Fibroblast of skin of right biceps (primary cell): ENCODE measurements at places on chromosomes 4 and X.

- DNase-seq, result no peak
These were observed 87.6 kb upstream of the NDST4 start for GRCh38 chr4:115201042-115201330.

DNA sequence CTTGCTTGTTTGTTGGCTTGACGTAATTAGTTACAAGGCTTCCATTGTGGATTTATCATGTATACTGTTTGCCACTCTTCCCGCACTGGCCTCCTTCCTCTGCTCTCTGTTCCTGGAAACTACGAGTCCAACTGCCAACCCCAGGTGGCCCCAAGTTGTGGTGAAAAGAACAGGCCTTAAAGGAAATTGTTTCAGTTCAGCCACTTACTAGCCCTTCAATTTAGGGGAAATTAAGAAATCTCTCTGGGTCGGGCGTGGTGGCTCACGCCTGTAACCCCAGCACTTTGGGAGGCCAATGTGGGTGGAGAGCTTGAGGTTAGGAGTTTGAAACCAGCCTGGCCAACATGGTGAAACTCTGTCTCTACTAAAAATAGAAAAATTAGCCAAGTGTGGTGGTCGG is 28.0 kb downstream of the RBM47 start:
- DNase-seq, result no peak

- no peak for DNase-seq
These were observed 33.7 kb downstream of the PIGG start for GRCh38 chr4:532588-533317.

- peak; percentile 21 for DNase-seq
These were observed 141.5 kb downstream of the RPS6KA6 start for GRCh38 chrX:84046403-84046984.

DNA sequence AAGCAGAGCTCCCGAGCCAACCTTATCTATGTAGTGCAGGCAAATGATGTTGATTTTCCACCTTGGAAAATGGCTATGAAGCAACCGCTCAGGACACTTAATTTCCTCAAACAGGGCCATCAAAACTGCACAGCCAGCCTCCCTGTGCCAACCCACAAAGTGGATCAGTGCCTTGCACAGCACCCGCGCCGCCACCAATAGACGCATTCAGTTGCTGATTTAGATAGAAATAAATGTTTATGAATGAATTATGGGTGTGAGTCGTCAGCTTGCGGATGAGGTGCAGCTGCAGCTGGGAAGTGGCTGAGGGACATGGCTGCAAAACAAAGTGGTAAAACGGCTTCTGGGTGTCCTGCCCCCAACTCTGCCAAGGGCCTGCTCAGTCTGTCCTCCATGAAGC is 47.0 kb downstream of the SOD3 start:
- no peak for DNase-seq

DNA sequence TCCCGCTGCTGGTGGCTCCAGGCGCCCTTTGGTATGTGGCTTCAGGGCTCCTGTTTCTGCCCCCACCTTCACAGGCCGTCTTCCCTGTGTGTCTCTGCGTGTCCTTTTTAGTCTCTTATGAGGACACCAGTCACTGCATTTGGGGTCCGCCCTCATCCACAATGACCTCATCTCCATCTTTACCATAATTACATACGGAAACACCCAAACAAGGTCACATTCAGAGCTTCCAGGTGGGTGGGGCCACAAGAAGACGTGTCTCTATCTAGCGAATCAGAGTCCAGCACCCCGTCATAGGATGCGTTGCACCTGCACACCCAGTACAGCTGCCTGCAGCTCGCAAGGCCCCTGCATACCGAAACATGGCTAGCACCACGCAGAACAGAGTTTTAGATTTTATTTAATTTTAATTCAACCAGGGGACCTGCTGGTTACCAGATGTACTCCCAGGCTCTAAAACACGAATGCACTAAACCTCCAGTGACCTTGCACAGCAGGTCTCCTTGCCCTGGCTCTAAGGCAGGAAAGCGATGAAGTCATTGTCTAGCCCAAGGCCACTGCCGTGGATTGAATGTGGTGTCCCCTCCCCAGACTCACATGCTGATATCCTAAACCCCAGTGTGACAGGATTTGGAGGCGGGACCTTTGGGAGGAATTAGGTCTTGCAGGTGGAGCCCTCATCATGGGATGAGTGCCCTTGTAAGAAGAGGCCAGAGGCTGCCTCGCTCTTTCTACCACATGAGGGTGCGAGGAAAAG is 30.3 kb downstream of the ABLIM2 start:
- DNase-seq, result no peak

GRCh38 chrX:11398785-11399184 is 105.6 kb downstream of the AMELX start:
- DNase-seq, result no peak

DNA sequence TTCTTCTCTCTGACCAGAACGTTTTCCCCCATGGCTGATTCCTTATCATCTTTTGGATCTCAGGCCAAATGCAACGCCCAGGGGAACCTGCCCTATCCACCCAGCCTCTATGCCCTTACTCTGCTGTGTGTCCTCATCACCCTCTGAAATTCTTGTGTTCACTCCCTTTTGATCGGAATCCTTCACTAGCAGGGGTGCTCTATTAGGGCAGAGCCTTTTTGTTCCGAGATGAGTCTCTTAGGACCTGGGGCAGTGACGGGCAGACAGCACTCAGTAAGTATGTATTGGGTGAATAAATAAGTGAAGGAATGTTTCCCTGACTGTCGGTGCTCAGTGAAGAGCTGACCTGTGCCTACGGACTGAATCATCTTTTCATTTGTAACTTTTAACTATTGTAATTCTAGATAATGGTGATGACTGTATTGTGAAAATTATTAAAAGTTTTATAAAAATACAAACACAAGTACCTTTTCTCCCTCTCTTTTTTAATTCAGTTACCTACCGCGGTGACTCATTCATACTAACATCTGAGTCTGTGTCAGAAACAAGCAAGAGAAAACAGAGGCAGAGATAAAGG is 4.8 kb upstream of the TENM3 start:
- DNase-seq, result peak; percentile 23

- no peak for DNase-seq
These were observed 8.7 kb upstream of the ABLIM2 start for GRCh38 chr4:8167291-8167690.
